Nucleus accumbens (tissue), 56 donors: ENCODE measurements at places on chromosomes 4 and X.

DNA sequence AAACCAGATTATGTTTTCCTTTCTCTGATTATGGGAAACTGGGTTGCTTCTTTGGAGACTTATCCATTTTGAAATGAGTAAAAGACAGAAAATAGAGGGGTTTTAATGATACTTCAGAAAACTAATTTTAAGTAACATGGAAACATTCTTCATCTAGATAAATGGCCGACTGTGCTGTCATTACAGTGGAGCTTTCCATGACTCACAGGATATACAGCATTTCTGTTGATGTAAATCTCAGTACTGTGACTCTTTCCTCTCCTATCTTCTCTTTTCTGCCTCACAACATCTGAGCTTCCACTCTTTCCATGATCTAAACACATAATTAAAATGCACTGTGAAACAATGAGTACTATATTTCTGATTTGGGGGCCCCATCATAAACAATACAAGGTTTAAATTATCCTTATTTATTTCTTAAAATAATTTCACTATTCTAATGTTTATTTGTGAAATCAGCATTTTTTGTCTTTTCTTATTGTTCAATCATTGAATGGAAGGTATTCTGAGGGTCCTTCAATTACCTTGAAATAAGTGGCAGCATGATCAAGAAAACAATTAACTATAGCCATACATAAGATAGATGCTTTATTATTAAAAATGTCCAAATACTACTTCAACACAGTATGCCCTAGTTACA, 19.3 kb downstream of the SEC24D start:
- DNase-seq: no peak

DNA sequence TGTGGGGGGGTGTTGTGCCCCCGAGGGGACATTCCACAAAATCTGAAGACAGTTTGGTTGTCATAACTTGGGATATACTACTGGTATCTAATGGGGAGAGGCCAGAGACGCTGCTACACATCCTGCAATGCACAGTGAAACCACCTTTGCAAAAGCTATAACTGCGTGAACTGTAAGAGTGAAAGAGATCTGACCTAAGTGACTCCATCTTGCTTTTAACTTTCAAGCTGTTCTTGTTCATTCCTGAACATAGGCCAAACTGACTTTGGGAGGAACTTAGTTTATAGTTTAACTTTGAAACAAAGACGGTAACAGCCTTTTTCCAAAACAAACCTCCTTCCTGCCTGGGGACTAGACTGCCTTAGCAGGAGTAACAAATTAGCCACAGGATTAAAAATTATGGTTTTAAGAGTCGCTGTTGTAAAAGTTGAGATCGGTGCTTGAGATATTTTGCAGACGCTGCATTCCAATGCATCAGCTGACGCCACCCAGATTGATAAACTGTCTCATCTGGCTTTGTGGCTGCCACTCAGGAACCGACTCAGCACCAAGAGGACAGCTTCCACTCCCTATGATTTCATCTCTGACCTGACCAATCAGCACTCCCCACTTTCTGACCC, 70.9 kb downstream of the ATXN3L start:
- DNase-seq: no peak

GRCh38 chrX:40156470-40157227, 58.9 kb upstream of the BCOR start:
- no peak for DNase-seq

- no peak for DNase-seq
Measured at GRCh38 chr4:100299046-100299840, 109.0 kb upstream of the DDIT4L start.

DNA sequence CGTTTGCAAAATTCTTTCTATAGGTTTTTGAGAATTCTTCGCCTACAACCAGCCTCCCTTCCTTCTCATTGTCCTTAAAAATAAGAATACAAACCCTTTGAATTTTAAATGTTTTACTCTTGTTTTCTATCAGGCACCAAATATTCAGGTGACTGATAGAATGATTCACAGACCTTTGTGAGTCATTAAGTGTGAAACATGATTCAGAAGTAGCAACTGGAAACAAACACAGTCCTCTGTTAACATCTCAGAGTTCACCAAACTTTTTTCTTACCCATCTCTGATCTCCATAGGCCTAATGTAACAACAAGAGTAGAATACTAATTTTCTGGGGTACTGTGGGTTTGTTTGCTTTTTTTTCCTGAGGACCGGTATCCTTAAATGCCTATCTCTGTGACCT, 63.4 kb upstream of the MAB21L2 start:
- DNase-seq: no peak
